ENCODE measurements at places on chromosomes 1 and 21. TPM values are rescaled to one million over a fixed set of nuclear protein-coding genes. Genes with fewer than 3 reads are reported as not detected.

GRCh38 chr1:63116016-63116415, 206.4 kb upstream of the FOXD3 start:
- no peak for DNase-seq

- DNase-seq = no peak
Observed at GRCh38 chr1:192756847-192757246, 52.0 kb upstream of the RGS2 start.

DNA sequence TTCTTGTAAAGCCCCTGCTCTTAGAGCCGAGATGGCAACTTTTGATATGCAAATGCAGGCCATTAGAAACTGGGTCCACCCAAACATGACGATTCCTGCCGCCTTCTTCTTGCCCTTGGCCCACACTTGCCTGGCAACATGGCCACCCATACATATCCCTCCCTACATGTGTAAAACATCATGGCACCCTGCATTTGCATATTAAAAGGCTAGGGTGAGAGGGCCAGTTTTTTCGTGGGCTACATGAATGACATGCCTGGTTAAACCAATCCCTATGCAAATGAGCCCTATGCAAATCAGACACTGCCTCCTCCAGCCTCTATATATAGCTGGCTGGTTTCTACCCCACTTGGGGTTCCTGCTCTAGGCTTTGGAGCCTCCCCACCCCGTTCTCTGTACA, 18.8 kb downstream of the PLA2G2A start:
- no peak for DNase-seq

GRCh38 chr1:168980656-168981055, 125.8 kb upstream of the ATP1B1 start:
- no peak for DNase-seq

DNA sequence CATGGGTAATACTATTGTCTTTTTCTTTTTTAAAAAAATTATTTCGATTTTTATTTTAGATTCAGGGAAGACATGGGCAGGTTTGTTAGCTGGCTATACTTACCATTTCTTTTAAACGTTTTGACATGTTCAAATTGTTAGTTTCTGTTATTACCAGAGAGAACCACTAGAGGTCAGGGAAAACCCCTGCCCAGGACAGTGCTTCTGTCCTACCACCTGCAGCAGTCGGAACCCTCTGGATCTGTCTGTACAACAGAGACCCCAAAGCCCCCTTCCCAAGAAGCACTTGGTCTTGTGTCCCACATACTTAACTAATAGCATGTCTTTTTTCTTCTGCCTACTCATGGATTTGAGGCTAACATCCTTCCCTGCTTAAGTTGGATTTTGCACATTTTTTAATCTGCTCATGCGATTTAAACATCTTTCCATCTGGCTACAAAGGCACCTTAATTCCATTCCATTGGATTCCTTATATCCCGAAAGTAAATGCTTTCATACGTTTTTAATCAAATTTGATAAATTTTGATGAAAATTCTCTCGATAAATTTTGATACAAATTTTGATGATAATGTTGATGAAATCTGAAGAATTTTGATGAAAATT, 10.0 kb upstream of the C1orf115 start:
- no peak for DNase-seq

- no peak for DNase-seq
Observed at GRCh38 chr21:40568807-40569206, 278.2 kb downstream of the DSCAM start.

DNA sequence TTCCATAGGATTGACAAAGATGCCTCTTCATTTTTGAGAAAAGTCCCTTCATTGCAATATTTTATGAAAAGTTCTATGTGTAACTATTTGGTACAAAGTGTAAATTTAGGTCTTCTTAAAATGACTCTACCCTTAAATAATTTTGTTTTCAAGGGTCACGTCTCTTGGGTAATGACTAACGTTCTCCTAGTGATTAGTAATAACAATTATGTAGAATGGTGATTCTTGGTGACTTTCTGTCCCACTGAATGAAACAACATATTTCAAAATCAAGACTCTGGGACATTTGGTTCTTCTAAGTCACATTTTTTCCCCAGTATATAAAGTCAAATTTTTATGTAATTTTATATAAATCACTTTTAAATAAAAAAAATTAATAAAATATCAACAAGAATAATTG, 277.5 kb upstream of the ADAMTS5 start:
- no peak for DNase-seq

DNA sequence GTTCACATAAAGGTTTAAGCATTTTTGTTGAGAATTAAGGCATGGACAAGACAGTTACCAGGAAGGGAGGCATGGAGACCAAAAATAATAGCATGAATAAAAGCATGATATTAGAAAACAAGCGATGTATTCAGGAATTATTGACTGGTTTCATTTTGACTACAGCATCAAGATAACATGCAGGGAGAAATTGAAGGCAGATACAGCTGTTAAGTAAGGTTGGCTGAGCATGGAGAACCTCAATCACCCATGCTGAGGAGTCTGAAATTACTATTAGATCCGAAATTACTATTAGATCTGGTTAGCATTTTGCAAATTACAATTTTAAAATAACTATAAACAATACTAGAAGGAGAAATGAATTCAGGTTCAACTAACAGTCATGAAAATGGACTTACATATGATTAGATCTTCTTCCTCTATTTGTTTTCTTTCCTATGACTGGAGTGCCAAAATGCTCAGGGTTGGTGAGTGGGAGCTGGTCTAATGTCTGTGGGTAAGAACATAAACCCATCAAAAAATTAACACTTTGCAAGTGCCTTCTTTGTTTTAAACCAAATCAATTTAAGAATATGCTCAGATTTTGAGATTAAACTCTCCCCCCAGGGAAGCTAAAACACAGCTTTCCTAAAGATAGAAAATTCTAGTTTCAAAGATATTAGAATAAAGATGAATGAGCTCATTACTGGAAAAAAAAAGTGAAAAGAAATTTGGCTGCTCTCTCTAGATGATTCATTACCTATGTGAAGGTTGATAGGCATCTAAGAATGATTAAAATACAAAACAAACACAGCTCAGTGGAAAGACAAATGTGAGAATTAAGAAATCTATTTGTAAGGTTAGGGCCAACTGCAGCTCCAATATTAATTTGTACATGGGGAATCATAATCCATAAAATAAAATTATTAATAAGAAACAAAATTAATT, 81.7 kb downstream of the ARID4B start:
- no peak for DNase-seq

GRCh38 chr1:172533513-172534151, 682 bp downstream of the SUCO start:
- peak; percentile 60 for DNase-seq

- no peak for DNase-seq
Observed at GRCh38 chr1:220431554-220432239, 96.2 kb upstream of the MARK1 start.

DNA sequence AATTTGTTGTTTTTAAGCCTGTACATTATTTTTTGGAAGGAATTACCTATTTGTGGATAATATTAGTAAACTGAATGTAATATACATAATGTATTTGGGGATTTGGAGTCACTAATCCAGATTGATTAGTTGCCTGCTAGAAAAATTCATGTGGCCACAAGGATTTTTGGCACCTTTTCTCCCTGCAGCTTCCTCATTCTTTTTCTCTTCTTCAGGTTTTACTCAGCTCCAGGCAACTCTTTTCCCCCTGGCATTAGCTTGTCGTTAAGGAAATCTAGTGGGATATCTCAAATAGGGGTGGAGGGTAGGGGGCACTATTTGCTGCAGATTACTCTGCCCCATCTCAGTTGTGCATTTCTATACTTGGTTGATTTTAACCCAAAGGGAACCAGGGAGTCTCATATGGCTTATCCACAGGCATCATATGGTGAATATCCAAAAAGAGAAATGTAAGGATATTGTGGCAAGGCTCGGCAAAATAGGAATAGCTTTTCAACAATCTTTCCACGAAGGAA, 203.1 kb downstream of the NFIA start:
- DNase-seq = no peak

- DNase-seq = no peak
Observed at GRCh38 chr21:44994047-44994694, 54.3 kb downstream of the SLX9 start.

DNA sequence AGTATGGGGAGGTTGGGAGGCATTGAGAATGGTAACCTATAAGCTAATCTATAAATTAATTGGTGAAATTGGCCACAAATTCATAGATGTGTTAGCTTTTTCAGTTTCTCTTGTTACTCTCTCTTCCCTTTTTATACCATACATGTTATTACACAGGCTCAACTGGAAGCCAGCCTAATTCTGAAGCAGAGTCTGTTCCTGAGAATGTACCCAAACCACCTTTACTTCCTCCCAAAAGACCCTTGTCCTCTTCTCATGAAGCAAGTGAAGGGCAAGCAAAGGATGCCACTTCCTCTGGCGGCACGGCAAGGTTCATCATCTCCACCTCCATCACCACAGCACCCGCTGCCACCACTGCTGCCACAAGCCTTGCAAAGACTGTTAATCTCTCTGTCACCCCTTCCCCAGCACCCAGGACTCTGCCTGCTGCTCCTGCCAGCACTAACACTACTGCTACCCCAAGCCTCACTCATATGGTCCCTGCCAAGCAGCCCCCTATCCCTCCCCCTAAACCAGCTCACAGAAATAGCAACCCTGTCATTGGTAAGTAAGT, 39.5 kb upstream of the RCC1 start:
- DNase-seq = no peak

GRCh38 chr1:211376807-211377470, 50.3 kb downstream of the TRAF5 start:
- no peak for DNase-seq

Gene PPIAL4G
- not detected for total RNA-seq

Gene KCNJ15
- total RNA-seq = 9.3 TPM

Gene SLC5A3
- 67.7 TPM for total RNA-seq

Gene CRNN
- total RNA-seq = not detected
